Stimulated activated CD4-positive, alpha-beta T cell treated with anti-CD3 and anti-CD28 coated beads, Interleukin-15, amount 100 ng/mL, for 1 hour (primary cell): ENCODE measurements at places on chromosomes 5 and 9.

- DNase-seq: no peak
These were observed 27.2 kb downstream of the ENC1 start for GRCh38 chr5:74613283-74613682.

- no peak for DNase-seq
These were observed 93.6 kb downstream of the PAX5 start for GRCh38 chr9:36940500-36940853.

DNA sequence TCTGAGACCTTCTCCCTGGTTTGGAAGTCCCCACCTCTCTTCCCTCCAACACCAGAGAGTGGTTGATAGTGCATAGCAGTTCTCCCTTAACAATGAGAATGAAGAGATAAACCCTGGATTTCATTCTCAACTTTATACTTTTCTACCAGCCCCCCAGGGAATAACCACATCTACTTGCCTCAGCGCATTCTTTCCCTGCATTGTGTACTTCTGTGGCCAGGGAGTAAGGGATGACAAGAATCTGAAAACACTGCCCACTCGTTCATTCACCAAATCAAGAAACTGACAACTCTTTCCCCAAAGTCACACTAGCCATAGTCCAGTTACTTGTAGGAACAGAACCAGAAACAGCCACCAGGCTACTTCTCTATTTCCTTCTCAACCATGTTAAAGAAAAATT is 46.0 kb upstream of the SPIN1 start:
- DNase-seq: no peak

DNA sequence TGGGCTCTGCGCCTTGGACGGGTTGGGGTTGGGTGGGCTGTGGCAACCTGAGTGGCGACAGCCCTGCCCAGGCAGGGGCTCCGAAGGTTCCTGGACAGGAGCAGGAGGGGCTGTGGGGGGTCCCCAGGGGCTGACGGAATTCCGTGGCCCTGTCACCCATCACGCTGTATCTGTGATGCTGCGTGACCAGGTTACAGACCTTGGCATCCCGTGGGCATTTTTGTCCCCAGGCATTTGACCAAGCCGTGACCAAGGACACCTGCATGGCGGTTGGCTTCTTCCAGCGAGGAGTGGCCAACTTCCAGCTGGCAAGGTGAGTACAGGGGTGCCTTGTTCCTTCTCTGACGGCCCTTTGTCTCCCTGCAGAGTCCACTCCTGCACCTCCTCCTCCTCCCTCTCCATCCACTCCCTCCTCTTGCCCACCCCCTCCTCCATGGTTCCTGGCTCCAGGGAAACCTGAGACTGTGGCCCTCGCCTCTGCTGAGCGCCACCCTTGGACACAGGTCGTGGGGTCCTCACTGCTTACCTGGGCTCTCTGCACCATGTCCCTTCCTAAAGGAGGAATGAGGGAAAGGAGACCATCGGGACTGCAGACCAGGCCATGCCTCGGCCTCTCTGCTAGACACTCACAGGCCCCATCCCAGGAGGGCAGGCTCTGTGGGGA is 3.0 kb downstream of the NOXA1 start:
- no peak for DNase-seq
